ENCODE measurements at places on chromosomes 5 and 9. TPM values are rescaled to one million over a fixed set of nuclear protein-coding genes. Genes with fewer than 3 reads are reported as not detected.

- H3K27me3 ChIP-seq = peaks cover 9% of the 10 kb centered on the region
- no peak overlapping the region for H3K27ac ChIP-seq
- H3K4me3 ChIP-seq = no peak overlapping the region
- no peaks in the 10 kb centered on the region for H3K4me1 ChIP-seq
Measured at GRCh38 chr5:38297830-38298608, 39.7 kb downstream of the EGFLAM start.

AGXT2 gene
- total RNA-seq = not detected

- H3K27me3 ChIP-seq = no peaks in the 10 kb centered on the region
- DNase-seq = peak; percentile 97
- H3K4me1 ChIP-seq = peaks cover 66% of the 10 kb centered on the region
- H3K4me3 ChIP-seq = no peak overlapping the region
- no peaks in the 10 kb centered on the region for H3K36me3 ChIP-seq
- H3K27ac ChIP-seq = peak overlapping the region; percentile 98
Measured at GRCh38 chr5:149938279-149938678, 6.3 kb downstream of the PDE6A start.

MXD3 gene
- total RNA-seq = 12.0 TPM

- H3K4me3 ChIP-seq = no peak overlapping the region
- H3K27ac ChIP-seq = peak overlapping the region; percentile 82
- H3K4me1 ChIP-seq = peaks cover 49% of the 10 kb centered on the region
- no peaks in the 10 kb centered on the region for H3K27me3 ChIP-seq
Measured at GRCh38 chr9:137610944-137611343, 5.5 kb downstream of the ARRDC1 start.
